ENCODE measurements at places on chromosomes 13 and 19.

DNA sequence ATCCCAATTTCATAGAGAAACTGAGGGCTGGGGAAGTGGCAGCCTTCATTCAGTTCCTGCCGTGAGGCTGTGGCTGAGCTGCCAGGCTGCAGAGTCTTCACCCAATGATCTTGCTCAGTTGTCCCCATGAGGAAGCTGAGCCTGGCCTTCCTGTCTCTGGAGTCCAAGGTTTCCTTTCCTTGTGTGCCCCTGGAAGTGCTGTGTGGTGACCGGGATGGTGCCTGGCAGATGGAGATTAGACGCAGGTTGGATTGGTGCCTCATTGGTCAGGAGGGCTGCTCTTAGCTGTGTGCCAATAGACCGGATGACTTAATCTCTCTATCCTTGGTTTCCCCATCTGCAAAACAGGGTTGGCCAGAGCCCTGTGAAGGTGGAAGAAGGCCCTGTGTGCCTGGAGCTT, 24.6 kb downstream of the DNM2 start:
- DNase-seq, result no peak

- DNase-seq, result no peak
These were observed 13.2 kb upstream of the LATS2 start for GRCh38 chr13:21074546-21074945.

- no peak for DNase-seq
These were observed 37.7 kb upstream of the MCF2L start for GRCh38 chr13:112931028-112931934.

GRCh38 chr19:45972947-45973540, 621 bp downstream of the NOVA2 start:
- DNase-seq, result no peak

DNA sequence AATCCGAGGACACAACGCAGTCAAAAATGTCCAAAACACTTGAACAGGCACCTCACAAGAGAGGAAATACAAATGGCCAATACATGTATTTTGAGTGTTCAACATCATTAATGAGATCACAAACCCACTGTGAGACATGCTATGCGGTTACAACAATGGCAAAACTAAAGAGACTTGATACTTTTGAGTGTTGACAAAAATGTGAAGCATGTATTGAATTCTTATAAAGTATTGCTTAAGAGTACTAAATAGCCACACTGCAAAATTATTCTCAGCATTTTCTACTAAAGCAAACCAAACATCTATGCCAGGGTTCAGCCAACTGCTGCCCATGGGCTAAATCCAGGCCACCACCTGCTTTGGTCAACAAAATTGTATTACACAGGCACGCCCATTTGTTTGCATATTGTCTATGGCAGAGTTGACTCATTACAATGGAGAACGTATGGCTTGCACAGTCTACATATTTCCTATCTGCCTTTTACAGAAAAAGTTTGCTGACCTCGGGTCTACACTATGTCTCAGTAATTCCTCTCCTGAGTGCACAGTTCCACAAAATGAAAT, 135.3 kb downstream of the B3GLCT start:
- no peak for DNase-seq

GRCh38 chr19:8252922-8253589, 43.9 kb downstream of the CERS4 start:
- peak; percentile 76 for DNase-seq

GRCh38 chr19:55598034-55598433, 1.3 kb downstream of the FIZ1 start:
- no peak for DNase-seq

GRCh38 chr19:16185768-16186123, 536 bp downstream of the FAM32A start:
- no peak for DNase-seq

DNA sequence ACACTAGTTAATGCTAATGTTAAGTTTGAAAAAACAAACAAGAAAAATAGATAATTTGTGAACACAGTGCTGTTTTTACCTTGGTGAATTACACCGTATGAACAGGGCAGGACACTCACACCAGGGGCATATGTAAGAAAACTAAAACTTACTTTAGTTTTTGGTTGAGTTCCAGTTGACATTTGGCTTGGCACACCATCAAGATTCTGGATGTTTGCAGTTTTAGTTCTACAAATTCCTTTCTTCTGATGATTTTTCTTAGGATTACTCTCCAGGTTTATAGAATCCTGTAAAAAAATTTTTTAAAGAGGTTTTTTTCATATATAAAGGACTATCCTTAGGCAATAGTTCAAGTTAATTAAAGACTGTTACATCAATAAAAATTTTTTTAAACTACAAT, 238.5 kb upstream of the STARD13 start:
- DNase-seq, result no peak

GRCh38 chr13:103573446-103573845, 507.2 kb upstream of the SLC10A2 start:
- DNase-seq, result no peak

- DNase-seq, result no peak
These were observed 60.9 kb downstream of the PEX11G start for GRCh38 chr19:7427944-7428343.

GRCh38 chr13:107295416-107296140, 727.6 kb upstream of the ARGLU1 start:
- peak; percentile 34 for DNase-seq

DNA sequence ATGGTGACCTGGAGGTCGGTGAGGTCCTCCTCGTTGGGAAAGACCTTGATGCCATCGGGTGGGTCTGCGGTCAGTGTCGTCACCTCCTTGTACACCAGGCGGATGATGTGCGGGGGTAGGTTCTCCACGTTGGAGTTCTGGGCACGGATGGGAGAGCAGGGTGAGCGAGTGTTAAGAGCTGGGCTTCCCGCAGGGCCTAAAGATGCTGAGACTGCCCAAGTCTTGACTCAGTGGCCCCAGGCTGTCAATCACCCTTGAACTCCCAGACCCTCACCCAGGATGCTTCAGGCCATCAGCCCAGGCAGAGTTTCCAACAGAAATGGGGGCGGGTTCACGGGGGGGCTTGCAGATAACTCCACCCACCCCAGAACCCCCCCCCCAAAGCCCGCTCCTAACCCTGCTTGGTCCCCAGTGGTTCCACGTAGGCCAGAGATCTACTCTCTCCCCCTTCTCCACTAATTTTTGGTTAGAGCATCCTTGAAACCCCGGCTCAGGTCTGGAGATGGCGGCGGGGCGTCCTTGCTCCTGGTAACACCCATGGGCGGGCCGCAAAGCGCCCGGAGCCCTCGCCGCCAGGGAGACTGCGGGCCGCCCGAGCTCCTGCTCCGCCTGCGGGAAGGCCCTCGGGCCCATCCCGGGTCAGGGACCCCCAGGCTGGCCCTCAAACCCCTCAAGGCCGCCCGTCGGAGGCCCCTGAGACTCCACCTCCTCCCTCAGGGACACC, 600 bp downstream of the UBE2S start:
- no peak for DNase-seq

GRCh38 chr19:14770944-14771839, 7.2 kb downstream of the ADGRE2 start:
- DNase-seq, result no peak

DNA sequence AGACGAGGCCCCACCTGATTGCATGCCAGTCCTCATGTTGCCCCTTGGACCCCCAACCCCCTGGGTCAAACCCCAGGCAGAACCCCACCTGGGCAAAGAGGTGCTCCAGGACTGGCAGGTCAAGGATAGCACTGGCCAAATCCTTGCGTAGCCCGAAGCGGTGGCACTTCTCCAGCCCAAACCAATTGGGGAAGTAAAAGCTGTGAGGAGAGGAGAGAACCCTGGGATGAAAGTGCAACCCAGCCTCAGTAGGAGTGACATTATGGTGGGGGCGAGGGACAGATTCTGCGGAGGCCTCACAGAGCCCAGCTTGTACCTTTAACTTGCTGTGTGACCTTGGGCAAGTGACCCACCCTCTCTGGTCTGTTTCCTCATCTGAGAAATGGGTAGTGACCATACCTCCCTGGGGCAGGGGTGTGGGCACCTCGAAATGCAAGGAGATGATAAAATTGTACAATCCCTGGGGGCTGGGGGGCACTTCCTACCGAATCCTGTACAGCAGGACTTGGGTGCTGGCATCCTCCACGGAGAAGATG, 4.4 kb downstream of the JAK3 start:
- DNase-seq, result no peak

GRCh38 chr13:49821216-49822009, 28.9 kb upstream of the KPNA3 start:
- DNase-seq, result no peak

DNA sequence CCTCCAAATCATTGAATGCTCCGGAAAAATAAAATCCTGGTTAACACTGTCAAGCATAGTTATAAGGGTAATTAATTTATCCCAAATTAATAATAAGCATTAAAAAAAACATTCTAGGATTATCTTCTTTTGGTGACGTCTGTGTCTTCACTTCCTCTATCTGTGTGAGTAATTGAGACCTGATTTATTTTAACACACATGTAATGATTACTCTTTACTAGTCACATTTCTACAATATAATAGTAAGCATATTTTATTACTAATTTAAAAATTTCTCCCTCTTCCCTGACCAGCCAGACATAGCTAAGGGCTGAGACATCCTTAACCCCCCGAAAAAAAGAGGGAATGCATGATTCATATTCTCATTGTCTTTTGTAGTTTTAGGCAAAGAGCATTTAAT, 2.3 kb downstream of the FNDC3A start:
- no peak for DNase-seq

DNA sequence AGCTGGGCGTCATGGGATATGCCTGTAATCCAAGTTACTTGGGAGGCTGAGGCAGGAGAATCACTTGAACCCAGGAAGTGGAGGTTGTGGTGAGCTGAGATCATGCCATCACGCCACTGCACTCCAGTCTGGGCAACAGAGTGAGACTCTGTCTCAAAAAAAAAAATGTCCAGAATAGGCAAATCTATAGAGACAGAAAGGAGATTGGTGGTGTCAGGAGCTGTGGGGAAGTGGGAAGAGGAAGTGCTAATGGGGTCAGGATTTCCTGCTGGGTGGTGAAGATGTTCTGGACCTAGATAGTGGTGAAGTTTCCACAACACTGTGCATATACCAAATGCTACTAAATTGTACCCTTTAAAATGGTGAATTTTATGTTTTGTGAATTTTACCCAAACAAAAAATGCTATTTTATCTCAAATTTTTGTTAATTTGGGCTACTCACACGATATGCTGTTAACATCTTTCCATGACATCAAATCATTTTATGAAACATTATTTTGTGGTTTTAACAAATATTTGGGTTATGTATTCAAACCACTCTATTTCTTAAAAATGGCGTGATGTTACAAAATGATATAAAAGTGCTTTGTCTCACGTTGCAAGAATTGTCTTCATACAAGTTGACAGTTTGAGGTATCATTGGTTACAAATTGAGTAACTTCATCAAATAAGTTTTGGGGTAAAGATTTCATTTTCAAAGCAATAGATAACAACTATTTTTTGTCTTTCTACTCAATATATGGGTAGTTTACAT, 7.4 kb upstream of the CYP4F3 start:
- peak; percentile 4 for DNase-seq

DNA sequence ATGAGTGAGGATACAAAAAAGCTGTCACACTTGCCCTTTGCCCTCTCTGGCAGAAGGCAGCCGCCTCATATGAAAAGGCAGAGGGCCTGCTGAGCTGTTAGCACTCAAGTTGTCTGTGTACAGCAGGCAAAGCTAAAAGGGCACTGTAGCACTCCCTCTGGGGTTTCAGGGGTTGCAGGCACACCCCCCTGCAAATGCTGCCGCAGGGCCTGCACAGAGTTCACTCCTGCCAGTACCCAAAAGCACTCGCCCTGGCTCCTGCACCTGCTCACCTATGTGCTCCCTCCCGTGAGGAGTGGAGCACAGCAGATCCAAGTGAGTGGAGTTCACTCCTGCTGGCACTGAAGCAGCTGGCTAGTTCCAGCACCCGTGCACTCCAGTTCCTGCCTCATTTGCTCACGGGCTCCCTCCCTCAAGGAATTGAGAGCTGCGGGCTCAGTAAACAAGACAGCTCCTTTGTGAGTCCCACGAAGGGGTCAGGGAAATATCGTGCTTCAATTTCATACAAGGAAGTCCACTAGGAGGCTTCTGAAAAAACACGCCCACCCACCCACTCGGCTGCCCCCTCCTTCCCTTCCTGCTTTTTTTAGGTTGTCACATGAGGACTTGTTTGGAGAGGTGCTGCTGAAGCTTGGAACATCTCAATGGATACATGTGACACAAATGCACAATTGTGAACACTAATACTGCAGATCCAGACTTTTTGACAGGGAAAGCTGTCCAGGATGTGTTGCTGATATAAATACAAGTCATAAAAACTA, 9.9 kb upstream of the RCBTB2 start:
- peak; percentile 6 for DNase-seq

GRCh38 chr13:98368019-98368418, 190.9 kb upstream of the RNF113B start:
- no peak for DNase-seq

DNA sequence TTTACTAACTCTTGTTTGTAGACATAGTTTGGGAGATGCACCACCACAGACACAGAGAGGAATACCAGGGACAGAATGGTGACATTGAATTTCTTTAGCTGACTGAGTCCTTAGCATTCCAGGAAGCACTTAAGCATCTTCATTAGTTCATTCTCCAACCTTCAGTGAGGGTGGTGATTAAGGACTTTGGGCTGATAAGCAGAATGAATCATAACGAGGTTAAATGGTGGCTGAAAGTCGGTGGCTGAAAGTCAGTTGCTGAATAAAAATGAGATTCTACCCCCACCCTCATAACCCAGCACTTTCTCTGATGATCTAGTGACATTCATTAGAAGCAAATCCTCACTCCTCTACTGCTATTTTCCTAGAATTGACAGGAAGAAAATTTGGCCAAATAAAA, 10.6 kb downstream of the PCDH8 start:
- no peak for DNase-seq

- no peak for DNase-seq
These were observed 7.1 kb downstream of the COMMD6 start for GRCh38 chr13:75530549-75530961.

DNA sequence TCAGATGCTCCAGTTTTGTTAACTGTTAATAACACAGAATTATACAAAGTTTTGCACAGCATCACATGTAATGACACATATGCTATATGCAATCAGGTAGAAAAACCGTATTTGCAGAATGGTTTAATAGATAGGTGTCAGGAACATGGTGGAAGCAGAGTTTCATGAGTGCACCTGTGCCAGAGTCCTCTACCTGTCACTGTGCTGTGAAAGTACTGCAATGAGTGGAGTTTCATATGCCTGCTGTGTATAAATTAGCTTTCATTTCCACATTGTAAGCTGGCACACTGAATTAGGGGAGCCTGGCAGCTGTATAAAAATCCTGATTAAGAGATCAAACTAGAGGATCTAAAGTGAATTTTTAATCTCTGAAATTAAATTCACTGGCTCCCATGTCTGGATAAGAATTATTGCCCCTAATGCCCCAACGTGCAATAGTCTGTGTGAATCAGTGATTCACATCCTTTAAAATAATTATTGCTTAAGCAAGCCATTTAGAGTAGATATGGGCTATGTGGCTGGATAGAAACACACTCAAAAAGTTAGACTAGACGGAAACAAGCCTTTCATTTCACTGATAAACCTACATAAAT, 8.5 kb upstream of the EEF1AKMT1 start:
- DNase-seq, result no peak

DNA sequence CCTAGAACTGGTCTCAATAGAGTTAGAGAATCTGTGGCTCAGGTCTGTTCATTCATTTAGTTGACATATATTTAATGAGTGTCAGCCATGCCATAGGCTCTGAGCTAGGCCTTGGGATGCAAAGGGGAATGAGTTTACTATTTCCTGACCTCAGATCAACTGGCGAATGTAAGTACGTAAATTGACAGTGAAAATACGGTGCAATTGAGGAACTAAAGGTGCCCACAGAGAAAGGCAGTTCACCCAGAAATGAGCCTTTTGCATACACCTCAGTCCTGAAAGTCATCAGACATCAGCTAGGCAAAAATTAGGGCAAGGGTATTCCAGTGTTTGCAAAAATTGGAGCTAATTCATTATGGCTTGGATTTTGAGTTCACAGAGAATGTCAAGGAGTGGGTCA, 20.6 kb upstream of the UPF3A start:
- no peak for DNase-seq

Measured in putamen (tissue), 1 donor.